ENCODE measurements at places on chromosomes 12 and 14. TPM values are rescaled to one million over a fixed set of nuclear protein-coding genes. Genes with fewer than 3 reads are reported as not detected.

The ASCL1 gene
- total RNA-seq = under 0.01 TPM

The RBM19 gene
- total RNA-seq = 24.6 TPM

The PWP1 gene
- 88.9 TPM for total RNA-seq

The TTC7B gene
- 46.8 TPM for total RNA-seq

The TOMM20L gene
- not detected for total RNA-seq

The IGF1 gene
- total RNA-seq = 22.7 TPM

The B4GALNT1 gene
- total RNA-seq = 3.4 TPM

The PRH2 gene
- 1.4 TPM for total RNA-seq

All from sigmoid colon (tissue), 7 donors.